ENCODE measurements at places on chromosomes 16 and 17. TPM values are rescaled to one million over a fixed set of nuclear protein-coding genes. Genes with fewer than 3 reads are reported as not detected.

The APOH gene
- not detected for total RNA-seq

The RAMP2 gene
- total RNA-seq: not detected

The NKD1 gene
- total RNA-seq: under 0.01 TPM

The CCL14 gene
- not detected for total RNA-seq

The SPDYE4 gene
- not detected for total RNA-seq

The ACAP1 gene
- total RNA-seq: not detected

The PHAF1 gene
- total RNA-seq: 13.8 TPM

The CDH13 gene
- 102 TPM for total RNA-seq

The LGALS9C gene
- not detected for total RNA-seq

The TOM1L2 gene
- 32.1 TPM for total RNA-seq

- DNase-seq: no peak
These were observed 333.2 kb downstream of the SLC39A11 start for GRCh38 chr17:72759301-72759700.

- DNase-seq: no peak
These were observed 305.6 kb downstream of the CPPED1 start for GRCh38 chr16:12498077-12498476.

- no peak for DNase-seq
These were observed 612.9 kb downstream of the MAF start for GRCh38 chr16:78987666-78988065.

- no peak for DNase-seq
These were observed 1.0 kb upstream of the CPD start for GRCh38 chr17:30377574-30378240.

DNA sequence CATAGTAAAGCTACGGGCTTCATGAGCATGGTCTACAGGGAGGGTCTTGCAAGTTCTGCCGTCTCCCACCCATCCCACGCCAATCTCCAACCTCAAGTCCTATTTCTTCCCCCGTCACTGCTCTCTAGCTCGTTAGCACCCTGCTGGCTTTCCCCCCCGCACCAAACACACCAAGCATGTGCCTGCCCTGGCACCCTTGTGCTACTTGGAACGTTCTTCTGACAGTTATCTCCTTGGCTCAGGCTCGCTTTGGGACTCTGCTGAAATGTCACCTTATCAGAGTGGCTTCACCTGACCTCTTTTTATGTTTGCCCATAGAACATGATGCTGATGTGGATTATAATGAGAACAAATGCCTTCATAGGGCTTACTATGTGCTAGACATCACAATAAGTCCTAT is 21.9 kb downstream of the GLYR1 start:
- DNase-seq: no peak

DNA sequence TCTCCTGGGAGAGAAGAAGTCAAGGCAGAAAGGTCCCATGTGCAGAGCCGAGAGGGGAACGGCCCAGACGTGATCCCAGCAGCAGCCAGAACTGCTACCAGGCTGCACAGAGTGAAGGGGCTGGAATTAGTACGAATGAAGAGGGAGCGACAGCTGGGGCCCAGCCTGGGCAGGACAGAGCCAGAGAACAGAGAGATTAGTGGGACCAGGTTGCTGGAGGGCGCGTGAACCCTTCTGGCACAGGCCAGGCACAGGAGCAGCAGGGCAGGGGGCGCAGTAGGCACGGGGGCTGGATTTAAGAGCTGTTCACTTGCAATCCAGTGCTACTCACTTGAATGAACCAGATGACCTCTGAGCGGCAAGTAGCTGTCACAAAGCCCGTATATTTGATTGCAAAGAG is 66.9 kb downstream of the PLXDC1 start:
- DNase-seq: no peak

- peak; percentile 100 for DNase-seq
These were observed 1.3 kb downstream of the ATXN2L start for GRCh38 chr16:28823873-28824716.

GRCh38 chr16:63702981-63703590 is 1418.8 kb downstream of the CDH11 start:
- no peak for DNase-seq

- no peak for DNase-seq
These were observed 8.5 kb downstream of the KRTAP9-7 start for GRCh38 chr17:41284043-41284442.

DNA sequence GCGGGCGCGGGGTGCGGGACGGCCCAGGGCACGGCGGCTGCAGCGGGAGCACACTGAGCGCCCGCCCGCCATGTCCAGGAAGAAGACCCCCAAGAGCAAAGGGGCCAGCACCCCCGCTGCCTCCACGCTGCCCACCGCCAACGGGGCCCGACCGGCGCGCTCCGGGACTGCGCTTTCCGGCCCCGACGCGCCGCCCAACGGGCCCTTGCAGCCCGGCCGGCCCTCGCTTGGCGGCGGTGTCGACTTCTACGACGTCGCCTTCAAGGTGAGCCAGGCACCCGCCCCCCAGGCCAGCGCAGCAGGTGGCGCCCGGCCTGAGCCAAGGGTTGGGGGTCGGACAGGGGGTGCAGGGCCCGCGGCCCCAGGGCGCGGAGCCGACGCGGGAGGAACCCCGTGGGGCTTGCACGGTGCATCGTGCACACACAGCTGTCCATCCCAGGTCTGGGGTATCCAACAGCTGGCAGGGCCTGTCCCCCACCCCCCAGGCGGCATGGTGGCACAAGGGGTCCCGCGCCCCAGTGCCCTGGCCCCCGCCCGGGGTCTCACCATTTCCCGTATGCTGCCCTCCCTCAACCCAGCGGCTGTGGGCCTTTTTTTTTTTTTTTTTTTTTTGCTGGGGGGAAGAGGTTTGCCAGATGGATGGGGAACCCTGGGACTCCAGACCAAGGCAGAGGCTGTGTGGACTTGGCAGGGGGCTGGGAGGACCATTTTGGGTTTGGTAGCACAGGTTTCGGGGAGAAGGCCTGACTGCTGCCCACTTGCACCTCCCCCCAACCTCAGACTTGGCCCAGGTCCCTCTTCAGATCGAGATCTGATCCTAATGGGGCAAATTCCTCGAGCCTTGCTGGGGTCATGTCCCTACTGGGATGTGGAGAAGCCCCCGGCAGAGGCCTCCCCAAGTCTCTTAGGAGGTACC is 547 bp downstream of the RAB26 start:
- peak; percentile 94 for DNase-seq

- DNase-seq: no peak
These were observed 15.9 kb downstream of the CMTM3 start for GRCh38 chr16:66620429-66620795.

DNA sequence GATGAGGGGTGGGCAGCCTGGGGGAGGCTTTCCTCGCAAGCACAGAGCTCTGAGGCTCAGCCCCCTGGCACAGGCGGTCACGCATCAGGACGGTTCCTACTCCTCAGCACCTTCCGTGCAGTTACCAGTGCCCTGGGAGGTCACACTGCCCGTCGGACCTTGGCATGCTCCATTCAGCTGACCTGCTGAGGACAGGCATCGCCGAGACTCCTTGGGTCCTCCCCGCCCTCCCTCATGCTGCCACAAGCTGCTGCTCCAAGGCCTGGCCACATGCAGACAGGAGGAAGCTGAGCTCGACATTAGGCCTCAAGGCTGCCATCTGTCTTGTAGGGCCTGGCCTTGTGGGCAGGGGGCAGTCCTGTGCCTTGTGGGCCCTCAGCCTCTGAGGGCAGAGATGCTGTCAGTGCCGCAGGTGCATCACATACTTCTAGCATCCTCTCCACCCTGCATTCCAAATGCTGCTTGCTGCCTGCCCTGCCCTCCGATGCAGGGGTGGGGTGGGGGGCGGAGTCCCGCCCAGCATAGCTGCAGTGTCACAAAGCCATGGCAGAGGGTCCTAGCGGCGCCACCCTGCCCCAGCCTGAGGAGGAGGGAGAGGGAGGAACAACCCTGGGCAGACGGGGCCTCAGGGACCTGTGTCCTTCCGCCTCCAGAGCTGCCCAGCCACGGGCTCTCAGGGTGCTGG is 9.3 kb downstream of the C16orf90 start:
- DNase-seq: peak; percentile 67

- DNase-seq: no peak
These were observed 4.9 kb downstream of the CSF3 start for GRCh38 chr17:40020146-40020545.

DNA sequence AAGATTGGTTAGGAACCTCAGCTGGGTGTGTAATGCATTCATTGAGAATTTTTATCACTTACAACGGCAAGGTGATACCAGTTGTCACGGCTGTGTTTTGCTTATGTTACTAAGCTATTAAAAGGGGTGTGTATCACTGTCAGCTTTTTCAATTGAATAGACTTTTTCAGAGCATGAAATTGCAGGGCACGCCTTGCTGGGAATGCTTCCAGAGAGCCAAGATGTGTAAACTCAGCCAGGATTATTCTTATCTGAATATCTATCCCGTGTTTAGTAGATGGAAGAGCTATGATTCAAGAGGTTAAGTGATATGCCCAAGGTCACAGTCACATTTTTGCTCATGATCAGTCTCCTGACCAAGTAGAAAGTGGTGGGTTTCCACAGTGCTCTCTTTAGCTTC is 6.6 kb upstream of the TEKT3 start:
- DNase-seq: no peak

GRCh38 chr16:63947022-63947421 is 1174.8 kb downstream of the CDH11 start:
- no peak for DNase-seq

GRCh38 chr17:7951143-7951792 is 19.3 kb downstream of the CNTROB start:
- no peak for DNase-seq

DNA sequence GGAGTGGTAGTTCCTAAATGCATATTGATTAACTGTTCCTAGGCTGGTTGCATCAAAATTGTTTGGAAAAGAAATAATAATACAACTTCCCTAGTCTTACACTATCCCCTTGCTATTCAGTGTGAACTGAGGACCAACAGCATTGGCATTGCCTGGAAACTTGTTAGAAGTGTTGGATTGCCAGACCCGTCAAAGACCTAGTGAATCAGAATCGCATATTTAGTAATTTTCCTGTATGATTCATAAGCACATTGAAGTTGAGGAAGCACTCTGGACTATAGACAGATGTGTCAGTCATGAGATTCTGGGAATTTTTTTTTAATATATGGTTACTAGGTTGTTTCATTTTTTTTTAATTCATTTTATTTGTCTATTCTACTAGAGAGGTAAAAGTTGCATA is 34.7 kb upstream of the KCNJ16 start:
- no peak for DNase-seq

DNA sequence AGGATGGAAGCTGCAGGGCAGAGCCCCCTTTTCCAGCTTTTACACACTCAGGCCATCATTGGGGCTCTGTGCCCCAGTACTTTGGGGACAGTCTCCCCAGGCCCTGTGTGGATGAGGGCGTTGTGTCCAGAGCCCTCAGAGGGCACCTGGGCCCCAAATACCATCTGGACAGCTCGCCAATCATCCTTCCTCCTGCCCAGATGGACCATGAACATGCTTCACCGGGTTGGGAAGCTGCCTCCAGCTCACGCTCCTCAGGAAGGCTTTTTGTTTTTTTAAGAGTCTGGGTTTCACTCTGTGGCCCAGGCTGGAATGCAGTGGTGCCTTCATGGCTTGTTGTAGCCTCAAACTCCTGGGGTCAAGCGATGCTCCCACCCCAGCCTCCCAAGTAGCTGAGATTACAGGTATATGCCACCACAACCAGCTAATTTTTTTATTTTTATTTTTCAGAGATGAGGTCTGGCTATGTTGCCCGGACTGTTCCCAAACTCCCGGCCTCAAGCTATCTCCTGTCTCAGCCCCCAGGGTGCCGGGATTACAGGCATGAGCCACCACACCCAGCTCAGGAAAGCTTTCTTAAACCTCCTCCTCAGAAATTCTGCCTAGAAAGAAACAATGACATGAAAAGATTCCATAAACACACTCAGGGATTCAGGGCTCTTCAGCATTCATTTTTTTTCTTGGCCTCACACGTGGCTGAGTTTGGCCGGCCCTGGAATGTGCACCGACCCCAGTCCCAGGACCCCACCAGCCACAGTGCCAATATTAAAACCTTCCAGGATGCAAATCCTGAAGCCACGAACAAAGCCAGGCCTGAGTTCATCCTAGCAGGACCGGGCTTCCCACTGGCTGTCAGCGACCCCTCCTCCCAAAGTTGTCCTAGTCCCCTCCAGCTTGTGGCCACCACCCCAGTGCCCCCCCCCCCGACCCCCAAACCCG is 27.4 kb upstream of the ZNF423 start:
- no peak for DNase-seq

DNA sequence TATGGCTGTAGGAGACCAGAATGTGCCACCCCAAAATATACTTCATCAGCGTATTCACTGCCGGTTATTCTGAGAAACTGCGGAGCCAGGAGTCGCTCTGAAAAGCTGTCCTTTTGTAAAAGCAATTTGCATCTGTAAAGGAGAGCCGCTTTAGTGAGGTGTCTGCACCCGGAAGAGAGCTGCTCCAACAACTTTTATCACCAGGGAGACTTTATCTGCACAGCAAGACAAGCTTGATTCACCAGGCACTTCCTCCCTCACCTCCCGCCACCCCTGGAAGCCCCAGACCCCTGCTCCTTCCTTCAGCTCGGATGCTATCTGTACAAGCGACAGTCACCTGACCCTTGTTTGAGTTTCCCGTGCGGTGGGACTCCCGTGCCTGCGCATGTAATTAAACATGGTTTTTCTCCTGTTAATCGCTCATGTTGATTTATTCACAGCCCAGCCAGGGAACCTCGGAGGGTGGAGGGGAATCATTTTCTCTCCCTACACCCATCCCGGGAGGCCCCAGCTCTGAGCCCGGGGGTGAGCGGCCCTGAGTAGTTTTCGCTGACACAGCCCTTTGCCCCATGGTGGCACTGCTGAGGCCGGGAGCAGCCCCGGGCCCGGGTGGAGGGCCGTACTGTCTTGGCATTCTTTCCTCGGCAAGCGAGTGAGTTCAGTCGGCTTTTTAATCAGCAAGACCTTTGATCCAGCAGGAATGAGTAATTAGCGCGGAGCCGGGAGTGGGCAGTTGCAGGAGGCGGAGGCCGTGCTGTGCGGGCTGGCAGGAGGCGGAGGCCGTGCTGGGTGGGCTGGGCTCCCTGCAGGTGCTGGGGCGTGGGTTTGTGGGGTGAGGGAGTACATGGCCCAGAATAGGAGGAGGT is 222.7 kb upstream of the CIBAR2 start:
- peak; percentile 70 for DNase-seq

- no peak for DNase-seq
These were observed 72.7 kb downstream of the CYLD start for GRCh38 chr16:50814541-50814940.

DNA sequence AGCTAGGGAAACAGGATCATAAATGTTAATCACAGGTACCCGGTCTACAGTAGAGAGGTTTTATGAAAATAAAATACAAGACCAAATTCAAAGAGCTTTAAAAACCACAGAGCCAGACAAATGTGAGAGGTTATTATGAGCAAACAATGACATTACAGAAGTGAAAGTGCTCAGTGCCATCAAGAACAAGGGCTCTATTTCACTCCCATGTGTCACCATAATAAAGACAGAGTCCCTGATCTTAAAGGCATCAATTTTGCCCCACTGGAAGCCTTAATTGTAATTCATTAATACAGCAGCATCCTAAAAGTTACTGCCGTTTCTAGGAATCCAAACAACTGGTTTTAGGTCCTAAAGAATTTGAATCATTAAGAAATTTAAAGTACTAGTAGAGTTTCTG is 43.7 kb upstream of the CDRT4 start:
- DNase-seq: no peak
